ENCODE measurements at places on chromosomes 2 and 18.

- DNase-seq: no peak
Observed at GRCh38 chr2:71795486-71795885, 342.1 kb downstream of the DYSF start.

- DNase-seq: no peak
Observed at GRCh38 chr2:222057347-222058073, 241.3 kb downstream of the PAX3 start.

DNA sequence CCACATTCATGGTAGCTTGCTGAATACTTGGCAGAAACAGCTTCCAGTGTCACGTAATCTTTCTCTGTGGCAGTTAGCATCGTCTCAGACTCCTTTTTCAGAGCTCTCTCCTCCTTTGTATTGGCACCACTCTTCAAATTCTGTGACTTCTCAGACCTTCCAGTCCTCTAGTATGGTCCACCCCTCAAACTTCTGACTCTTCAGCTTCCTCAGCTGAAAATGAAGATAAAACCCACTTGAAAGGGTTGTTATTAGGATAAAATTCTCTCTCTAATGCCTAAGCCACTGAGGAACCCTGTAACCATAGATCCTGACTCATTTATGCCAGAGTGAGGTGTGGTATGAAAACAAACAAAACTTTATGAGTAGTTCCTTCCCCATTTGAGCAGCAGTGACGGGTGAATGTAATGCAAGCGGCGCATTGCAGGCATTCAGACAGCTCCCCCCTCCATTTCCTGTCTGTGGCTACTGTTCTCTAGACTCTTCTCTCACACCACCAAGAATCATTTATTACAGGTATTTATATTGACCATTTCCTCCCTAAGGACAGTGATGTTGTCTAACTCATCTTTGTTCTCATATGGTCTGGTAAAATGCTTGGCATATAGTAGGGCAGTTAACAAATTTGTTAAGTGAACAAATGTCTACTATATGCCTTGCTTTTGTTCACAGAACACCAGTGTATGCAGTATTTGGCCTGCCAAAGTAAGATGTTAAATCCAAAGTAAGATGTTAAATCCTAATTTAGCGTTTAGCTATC is 35.3 kb downstream of the GALNT1 start:
- DNase-seq: peak; percentile 33

DNA sequence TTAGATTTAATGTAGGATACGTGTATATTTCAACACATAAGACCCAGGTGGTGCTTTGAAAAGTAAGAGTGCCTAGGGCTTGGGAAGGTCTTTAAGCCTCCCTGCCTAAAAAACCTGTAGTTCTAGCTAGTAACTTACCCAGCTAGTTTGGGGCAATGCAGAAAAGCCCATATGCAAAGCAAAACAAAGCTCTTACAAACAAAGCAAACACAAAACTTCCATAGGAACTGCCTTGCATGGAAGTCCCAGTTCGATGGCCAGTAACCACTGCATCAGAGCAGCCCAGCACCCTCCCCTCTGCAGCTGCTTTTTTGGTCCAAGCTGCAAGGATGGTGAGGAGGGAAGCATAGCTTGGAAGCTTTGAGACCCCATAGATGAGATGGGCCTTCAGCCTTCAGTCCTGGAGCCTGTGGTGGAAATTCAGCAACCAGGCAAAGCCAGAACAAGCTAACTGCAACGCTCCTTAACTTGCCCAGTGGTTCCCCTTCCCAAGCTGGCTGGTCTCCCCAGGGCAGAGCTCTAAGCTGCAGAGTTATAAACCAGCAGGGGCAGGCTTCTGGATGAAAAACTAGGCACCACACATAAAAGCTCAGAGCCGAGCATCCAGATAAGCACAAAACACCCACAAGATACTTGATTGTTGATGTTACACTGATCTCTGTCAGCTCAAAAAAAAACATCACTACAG is 16.2 kb downstream of the C2orf76 start:
- no peak for DNase-seq

DNA sequence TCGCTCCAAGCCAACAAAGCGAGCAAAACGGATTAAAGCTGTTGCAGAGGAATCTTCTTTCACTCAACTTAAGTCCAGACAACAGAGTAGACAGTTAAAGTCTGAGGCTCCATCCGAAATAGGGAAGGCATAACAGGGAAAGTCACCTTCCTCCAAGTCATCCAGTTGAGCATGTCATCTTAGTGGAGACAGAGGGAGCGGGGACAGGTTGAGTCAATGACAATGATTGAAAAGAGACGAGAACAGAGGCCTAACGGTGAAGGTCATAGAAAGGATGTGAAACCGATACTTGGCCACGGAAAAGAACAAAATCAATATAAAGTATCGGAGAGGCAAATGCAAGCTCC is 455 bp downstream of the C18orf32 start:
- no peak for DNase-seq

DNA sequence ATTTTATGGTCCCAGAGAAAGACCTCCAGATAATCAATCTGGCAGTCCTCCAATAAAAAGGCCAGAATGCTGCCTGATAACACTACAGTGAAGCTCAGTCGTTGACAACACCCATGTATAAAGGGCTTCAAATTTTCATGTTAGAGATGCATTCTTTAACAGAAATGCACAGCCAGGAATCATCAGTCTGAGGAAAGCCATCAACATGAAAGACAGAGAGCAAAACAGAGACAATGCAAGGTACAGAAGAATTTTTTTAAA is 13.8 kb downstream of the BABAM2 start:
- DNase-seq: no peak

DNA sequence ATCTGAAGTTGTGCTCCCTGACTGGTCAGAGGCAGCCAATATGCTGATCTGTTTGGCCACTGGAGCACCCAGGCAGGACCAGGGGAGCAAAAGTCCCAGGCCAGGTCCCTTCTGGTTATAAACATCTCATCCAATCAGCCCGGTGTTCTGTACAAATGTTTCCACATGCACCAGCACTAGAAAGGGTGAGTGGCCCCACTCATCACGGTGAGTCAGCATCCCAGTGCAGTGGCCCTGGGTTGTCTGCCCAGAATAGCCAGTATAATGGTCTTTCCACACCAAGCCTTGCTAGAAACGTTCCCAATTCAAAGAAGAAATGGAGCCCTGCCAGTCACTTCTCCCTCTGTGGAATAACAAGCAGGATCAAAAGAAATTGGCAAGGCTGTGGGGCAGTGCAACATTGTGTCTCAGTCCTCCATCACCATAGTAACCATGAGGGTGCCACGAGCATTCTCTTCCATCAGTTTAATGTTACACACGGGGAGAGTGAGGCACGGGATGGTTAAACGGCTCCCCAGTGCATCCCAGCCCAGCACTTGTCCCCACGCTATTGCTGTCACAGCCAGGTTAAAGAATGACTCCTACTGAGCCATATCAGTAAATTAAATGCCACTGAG is 174.9 kb downstream of the SEPTIN10 start:
- no peak for DNase-seq

DNA sequence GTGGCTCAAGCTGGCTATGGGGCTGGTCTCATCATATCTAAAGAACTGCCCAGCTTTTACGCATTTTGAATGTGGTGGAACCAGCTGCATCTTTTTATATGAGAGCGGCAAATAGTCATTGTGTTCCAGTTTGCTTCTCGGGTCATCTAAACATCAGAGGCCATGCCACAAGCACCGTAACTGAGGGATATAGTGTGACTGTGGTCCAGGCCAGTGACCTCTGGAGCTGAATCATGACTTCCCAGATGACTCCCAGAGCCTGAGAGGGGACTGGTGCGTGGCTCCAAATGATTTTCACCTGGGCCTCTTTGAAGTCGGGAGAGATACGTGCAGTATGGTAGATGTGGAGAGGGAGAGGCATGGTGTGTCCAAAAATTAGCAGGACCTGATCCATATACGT is 271.0 kb downstream of the NEDD4L start:
- DNase-seq: no peak

- no peak for DNase-seq
Observed at GRCh38 chr2:168136392-168136977, 110.9 kb downstream of the STK39 start.

All from activated effector memory CD4-positive, alpha-beta T cell treated with Interleukin-2 at 50 U/mL for 16 hours (primary cell).